ENCODE measurements at places on chromosomes 2 and 18.

- no peak for DNase-seq
Observed at GRCh38 chr2:233994151-233994550, 56.4 kb upstream of the SPP2 start.

DNA sequence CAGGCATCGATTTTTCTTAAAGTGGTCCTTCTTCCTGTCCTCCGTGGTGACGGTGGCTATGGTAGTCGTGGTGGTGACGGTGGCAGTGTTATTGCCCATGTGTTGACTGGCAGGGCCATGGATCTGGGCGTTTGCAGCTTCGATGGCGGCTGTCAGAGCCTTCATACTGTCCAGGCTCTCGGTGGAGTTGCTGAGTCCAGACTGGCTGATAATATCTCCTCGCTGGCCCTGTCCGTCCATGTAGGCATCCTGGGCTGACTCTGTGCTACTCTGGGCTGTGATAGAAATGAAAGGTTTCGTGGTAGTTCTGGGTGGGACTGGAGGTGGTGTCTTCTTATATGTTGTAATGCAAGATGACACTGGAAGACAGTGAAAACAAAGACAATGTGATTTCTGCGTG, 131.9 kb downstream of the TGIF1 start:
- DNase-seq = no peak

DNA sequence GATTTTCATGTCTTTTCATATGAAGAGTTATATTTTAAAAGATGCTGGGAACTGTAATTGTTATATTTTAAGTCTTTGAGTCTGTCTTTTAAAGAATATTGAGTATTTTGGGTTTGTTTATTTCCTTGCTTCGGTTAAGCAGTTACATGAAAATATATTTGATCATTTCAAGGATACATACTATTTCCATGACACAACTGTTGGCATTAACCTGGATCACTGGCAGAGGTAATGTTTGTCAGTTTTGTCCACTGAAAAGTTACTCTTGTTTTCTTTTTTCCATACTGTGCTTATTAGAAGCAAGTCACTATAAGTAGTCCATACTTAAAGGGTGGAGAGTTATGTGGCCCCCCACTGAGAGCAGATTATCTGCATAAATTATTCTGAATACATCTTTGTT, 1142.0 kb upstream of the TMEFF2 start:
- DNase-seq = no peak

- DNase-seq = no peak
Observed at GRCh38 chr18:37285825-37286224, 279.8 kb downstream of the CELF4 start.

DNA sequence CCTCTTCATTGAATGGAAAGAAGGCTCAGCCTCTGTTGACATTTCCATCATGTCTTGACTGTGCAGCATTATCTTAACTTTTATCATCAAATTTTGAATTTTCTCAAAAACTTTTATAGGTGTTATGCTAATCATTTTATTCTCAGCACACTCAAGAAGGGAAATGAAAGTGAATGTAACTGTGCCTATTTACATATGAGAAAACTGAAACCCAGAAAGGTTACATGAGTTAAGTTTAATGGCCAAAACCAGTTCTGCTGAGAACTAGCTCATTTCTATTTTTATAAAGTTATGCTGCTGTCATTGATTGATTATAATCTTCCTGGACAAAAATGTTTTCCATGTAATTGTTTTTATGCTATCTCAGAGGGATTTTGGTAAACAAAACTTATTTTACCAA, 618.8 kb upstream of the NRXN1 start:
- no peak for DNase-seq

DNA sequence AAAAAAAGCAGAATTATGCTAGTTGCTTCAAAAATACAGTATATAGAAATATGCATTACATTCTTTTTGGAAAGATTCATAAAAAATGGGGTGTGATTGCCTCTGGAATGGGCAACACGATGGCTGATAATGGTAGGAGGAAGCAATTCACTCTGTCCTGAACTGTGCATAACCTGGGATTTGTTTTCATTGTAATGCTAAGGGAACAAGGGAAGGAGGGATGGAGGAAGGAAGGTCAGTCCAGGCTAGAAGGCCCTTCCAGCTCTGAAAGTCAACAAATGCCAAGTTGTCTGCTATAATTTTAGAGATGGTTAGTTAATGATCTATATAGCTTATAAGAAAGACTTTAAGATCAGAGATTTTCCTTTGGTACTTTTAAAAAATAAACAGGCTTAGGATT, 40.8 kb downstream of the BUB1 start:
- no peak for DNase-seq

- peak; percentile 55 for DNase-seq
Observed at GRCh38 chr2:55419233-55419678, 400 bp downstream of the CCDC88A start.

DNA sequence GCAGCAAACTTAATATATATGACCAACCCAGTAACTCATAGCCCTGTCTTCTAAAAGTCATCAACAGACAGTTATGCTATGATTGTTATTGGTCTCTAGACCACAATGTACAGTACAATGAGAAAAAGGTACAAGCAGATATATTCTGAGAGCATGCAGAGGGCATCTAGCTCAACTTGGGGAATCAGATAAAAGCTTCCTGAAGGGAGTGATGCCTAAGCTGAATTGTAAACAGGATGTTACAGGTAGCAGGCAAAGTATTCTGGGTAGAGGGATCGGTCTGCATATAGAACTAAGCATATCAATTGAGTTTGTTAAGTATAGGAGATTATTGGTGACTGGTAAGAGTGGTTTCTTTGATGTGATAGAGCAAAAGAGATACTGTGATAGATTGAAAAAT, 30.3 kb downstream of the ME2 start:
- no peak for DNase-seq

GRCh38 chr2:186125156-186125555, 360.9 kb upstream of the ZC3H15 start:
- DNase-seq = no peak

GRCh38 chr2:121783180-121783579, 27.7 kb downstream of the TSN start:
- DNase-seq = no peak

DNA sequence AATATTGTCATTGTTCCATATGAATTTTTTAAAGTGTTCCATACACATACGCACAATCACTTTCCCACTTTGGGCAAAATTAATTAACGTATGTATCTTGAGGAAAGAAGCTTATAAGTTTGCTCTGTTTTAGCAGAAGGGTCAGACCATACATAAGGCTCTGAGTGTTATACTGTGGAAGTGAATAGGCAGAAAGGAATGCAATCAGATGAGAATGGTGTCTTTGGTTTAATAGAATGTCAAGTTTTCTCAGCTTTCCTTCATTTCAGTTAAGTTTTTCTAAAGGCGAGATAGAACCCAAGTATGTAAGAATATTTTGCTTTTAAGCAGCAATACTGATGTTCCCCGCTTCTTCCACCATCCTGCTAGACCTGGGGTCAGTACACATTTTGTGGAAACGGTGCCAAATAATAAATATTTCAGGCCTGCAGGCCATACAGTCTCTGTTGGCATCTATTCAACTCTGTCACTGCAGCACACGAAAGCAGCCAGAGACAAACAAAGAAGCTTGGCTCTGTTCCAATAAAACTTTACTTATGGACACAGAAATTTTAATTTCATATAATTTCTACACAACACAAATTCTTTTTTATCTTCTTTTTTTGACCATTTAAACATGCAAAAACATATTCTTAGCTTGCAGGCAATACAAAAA, 100.6 kb downstream of the UPP2 start:
- DNase-seq = no peak

DNA sequence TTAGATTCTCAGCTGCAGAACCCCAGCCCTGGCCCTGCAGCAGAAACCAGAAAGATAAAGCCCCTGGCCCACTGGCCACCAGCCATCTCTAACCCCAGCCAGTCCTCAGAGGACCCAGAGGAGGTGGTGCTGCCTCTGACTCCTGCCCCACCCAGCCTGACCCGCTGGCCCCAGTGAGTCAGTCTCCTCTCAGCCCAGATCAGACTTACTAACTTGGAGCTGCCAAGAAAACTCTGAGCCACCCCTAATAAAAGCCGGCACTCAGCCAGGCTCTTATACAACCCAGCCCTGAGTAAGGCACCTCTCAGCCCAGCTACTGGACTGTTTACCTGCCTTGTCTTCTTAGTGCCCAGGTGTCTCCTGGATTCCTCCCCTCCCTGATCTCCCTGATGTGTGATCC, 2.0 kb downstream of the SLC14A2 start:
- peak; percentile 7 for DNase-seq

DNA sequence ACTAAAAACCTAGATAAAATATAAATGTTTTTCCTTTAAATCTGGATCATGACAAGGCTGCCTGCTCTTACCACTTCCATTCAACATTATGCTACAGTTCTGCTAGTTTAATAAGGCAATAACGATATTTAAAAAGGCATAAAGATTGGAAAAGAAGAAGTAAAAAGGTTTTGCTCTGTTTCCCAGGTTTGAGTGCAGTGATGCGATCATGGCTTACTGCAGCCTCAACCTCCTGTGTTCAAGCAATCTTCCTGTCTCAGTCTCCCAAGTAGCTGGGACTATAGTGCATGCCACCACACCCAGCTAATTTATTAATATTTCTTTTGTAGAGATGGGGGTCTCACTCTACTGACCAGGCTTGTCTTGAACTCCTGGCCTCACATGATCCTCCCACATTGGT, 40.8 kb downstream of the PROKR1 start:
- no peak for DNase-seq

- DNase-seq = no peak
Observed at GRCh38 chr2:98464772-98465310, 20.2 kb downstream of the INPP4A start.

GRCh38 chr2:239870276-239870675, 154.9 kb downstream of the NDUFA10 start:
- no peak for DNase-seq

DNA sequence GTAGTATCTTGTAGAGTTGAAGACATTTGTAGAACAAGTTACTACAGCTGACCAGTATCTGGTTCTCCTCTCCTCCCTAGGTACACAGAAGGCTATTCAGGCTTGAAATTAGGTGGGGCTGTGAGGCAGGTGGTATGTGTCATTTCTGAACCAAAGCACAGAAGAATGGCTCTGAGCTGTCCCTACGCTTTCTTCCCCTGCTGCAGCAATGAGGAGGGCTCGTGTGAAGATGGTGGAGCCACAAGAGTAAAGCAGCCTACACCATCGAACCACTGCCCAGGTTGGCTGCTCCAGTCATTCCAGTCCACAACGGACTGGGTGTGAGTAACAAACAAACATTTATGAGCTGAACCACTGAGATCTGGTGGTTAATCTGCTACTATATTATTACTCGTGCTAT, 148.9 kb downstream of the DTNB start:
- no peak for DNase-seq

GRCh38 chr18:45666006-45666405, 50.7 kb downstream of the SLC14A2 start:
- DNase-seq = no peak

- DNase-seq = peak; percentile 3
Observed at GRCh38 chr2:138507267-138507666, 5.7 kb downstream of the SPOPL start.

DNA sequence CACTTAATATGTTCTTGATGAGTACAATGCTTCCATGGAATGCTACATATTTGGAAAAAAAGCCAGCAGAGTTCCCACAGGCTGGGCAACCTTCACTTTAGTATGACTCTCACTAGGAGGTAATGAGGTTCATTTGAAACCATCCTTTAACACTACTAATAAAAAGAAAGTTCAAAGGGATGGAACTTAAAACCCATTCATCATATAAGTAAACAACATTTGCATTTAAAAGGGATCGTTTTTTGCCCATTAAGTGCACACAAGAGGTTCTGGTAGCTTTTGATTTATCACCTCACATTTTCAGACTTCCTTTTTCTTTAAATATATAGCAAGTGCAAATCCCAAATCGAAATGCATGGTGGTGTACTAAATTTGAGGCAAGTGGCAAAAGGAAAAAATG, 270.8 kb upstream of the DCC start:
- peak; percentile 0 for DNase-seq

DNA sequence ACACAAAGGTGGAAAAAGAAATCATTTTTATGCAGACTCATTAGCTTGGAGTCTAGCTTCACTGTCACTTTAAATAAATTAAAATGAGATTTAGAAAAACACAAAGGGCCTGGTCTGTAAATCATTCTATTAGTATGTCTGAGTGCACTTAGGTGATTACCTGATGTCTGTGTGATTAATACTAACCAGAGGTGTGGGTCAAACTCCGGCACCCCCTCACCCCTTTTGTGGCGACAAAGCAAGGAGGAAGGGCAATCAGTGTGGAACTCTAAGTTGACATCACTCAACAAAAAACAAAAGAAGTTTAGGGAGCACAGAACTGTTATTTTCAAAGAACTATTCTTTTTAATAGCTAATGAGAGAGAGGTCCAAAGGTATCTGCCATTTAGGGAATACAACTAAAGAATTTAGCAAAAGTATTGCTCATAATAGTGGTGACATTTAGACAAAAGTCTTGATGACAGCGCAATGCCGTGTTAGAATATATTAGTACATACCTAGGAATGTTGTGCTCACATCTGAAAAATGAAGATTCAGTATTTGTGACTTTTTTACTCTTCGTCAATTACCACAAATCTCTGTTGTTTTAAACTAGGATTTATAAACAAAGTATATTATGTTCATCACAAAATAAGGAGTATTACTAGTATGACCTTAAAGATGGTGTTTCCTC, 66.3 kb downstream of the ZEB2 start:
- DNase-seq = no peak

- no peak for DNase-seq
Observed at GRCh38 chr2:240231838-240232244, 91.4 kb upstream of the OTOS start.

GRCh38 chr2:194867328-194867727, 789.7 kb upstream of the SLC39A10 start:
- peak; percentile 16 for DNase-seq

- no peak for DNase-seq
Observed at GRCh38 chr18:37188016-37188791, 359.3 kb downstream of the KIAA1328 start.

DNA sequence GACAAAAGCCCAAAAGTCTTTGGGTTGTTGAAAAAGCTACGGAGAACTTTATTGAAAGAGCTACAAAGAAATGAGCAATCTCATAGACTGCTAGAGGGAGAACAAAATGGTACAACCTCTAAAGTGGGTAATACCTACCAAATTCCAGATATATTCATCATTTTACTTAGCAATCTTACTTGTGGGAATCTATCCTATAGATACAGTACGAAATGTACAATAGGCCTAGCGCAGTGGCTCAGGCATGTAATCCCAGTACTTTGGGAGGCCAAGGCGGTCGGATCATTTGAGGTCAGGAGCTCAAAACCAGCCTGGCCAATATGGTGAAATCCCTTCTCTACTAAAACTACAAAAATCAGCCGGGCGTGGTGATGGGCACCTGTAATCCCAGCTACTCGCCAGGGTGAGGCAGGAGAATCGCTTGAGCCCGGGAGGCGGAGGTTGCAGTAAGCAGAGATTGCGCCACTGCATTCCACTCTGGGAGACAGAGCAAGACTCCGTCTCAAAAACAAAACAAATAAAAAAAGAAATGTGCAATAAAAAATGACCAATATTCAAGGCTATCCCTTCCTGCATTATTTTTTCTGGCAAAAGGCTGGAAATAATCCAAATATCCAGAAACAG, 10.1 kb downstream of the EXOC6B start:
- DNase-seq = no peak
